ENCODE measurements at places on chromosomes 1 and 21.

- DNase-seq = no peak
Measured at GRCh38 chr21:45132841-45133573, 58.6 kb downstream of the ADARB1 start.

- DNase-seq = no peak
Measured at GRCh38 chr21:43733060-43733459, 14.1 kb downstream of the PDXK start.

DNA sequence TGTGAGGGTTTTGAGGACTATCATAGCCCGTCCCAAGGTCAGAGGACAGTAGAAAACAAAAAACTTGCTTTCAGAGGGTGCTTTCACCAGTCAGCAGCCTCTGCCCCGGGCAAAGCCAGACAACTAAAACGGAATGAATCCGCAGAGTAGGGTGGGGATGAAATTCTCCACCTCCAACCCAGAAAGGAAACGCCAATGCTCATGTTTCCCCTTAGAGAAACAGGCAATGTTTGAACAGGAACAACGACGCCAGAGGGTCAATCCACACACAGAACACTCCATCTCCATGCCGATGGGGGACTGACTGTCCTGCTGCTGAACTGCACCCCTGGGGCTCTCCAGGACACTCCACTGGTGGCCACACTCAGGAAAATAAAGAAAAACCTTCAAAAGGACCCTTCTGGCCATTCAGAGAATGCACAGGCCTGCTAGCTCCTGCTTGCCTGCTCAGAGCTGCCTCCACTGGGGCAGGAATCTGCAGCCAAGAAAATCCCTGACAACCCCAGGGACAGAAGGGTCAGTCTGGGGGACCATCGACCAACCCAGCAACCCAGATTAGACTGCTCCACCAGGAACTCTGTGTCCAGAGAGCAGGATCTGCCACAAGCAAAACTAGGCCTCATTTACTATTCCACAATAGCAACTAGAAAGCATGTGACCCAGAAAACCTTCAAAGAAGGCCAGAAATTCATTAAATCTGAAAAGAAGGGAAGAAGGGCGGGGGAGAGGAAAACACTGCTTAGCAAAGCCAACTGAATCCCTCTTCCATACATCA is 116.0 kb downstream of the TOMM20 start:
- no peak for DNase-seq

GRCh38 chr1:201167041-201167991 is 13.0 kb upstream of the TMEM9 start:
- no peak for DNase-seq

DNA sequence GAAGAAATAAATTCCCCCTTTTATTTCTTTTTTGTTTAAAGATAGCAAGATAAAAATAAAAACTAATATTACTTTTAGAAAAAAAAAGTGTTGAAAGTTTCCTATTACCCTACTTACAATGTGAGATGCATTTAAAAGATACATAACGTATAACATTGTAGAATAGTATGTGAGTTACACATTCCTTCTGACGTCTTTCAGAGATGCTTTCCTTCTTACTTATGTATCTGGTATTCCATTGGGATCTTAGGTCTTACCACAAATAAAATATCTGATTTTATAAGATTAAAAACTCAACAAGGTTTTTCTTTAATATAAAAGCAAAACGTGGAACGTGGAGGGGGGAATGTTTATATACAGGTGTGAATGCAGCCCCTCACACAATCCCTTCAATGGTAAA is 147.2 kb upstream of the ETS2 start:
- DNase-seq = no peak

- no peak for DNase-seq
Measured at GRCh38 chr1:44025816-44026215, 5.4 kb downstream of the SLC6A9 start.

DNA sequence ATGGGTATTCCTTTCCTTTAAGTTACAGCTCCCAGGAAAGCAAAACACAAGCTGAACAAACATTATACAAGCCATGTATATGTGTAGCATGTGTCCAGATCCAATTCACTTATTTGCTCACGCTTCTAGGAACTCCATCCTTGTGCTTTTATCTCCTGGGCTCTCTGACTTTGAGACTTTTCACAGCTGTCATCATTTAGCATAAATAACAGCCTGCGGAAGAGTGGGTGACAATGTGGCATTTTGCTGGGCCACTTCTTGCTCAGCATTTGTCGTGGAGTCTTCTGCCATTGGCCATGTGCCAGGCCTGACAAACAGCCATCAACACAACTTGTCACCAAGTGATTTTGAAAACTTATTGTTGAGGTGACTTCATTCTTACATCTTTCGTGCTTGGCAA is 164.3 kb downstream of the KIF26B start:
- DNase-seq = no peak

GRCh38 chr1:41581216-41582003 is 96.9 kb upstream of the EDN2 start:
- DNase-seq = no peak

DNA sequence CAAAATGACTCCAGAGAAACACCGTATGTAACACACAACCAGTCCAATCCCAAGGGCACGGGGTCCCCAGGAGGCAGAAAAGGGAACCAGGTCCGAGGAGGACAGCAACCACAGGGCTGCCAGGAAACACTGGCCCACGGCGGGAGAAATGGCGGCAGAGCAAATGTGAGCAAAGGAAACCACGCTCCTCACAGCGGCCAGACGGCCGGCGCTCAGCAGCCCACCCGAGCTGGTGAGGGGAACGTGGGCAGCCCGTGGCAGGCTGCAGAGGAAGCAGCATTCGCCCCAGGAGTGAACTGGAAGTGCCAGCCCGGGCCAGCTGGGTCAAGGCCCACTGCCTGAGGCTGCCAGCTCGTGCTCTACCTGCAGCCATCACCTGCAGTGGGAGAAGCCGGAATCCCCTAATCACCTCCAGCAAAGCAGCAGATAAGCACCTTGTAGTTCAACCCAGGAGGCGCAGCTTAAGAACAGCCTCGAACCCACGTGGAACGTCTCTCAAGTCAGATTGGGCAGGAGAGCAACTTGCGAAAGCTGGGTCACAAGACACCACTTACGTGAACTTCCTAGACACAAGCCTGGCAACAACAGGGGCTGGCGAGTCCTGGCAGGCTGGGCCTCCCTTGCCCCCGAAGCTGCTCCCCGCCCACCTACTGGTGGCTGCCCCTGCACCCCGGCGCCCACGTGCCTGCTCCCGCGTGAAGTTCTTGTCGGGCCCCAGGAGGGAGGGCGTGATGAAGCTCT is 6.7 kb downstream of the SLC19A1 start:
- no peak for DNase-seq

DNA sequence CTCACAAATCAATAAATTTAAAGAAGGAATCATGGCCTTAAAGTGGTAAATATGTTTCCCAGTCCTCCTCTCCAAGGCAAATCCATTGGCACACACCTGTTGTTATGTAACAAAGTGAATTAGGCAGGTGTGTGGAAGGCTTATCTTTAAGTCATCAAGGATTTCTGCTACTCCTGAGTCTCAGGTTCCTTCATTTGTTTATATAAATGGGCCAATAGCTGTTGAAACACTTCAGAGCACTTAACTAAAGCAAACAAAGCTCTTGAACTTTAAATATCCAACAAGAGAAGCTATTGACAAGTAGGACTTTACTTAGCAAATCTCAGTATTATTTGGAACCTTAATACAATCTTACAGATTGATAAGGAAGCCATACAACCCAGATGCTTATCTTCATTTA is 99.3 kb upstream of the ESRRG start:
- DNase-seq = no peak

DNA sequence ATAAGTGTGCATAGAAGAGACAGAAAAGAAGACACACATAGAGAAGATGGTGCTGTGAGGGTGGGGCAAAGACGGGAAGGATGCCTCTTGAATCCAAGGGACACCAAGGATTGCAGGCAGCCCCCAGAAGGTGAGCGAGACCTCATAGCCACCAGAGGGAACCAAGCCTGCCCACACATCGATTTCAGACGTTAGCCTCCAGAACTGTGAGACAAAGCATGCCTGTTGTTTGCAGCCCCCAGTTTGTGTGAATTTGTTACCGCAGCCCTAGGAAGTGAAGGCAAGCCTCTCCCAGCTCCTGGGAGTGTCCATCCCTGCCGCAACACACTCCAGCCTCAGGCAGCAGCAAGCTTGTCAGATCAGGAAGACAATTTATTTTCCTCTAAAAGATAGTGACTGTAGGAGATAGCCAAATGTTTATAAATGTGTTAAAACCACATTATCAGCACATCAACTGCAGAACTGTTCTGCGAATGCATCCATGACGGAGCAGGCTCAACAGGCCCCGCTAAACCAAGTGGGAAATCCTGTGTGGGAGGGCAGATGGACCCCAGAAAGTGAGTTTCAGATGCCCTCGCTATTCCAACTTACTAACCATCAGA is 543.3 kb downstream of the MATN1 start:
- no peak for DNase-seq

GRCh38 chr1:204465546-204466415 is 28.8 kb downstream of the PIK3C2B start:
- DNase-seq = peak; percentile 80
